Renal cortex interstitium (tissue), 15 donors: ENCODE measurements at places on chromosomes 13 and 19.

DNA sequence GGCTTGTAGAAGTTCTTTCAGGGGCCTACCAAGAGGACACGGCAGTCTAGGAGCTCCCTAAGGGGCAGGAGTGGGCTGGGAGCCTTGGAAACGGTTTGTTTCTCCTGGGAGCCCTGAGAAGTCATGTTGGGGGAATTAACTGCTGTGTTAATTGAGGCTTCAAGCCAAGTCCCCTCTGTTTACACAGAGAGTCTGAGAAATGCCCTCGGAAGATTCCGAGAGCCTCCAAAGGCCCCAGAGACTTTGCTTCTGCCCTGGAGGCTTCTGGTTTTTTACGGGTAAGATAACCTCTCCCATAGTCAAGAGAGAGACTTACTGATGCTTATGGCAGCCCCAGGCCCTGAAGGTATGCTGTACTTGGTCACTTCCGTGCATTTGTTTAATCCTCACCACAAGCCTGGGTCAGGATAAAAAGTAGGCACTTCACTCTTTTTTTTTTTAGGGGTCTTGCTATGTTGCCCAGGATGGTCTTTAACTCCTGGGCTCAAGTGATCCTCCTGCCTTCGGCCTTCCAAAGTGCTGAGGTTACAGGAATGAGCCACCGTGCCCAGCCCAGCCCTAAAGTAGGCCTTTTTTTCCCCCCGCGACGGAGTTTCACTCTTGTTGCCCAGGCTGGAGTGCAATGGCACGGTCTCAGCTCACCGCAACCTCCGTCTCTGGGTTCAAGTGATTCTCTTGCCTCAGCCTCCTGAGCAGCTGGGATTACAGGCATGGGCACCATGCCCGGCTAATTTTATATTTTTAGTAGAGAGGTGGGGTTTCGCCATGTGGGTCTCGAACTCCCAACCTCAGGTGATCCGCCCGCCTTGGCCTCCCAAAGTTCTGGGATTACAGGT, 15.2 kb downstream of the IER2 start:
- DNase-seq: no peak

DNA sequence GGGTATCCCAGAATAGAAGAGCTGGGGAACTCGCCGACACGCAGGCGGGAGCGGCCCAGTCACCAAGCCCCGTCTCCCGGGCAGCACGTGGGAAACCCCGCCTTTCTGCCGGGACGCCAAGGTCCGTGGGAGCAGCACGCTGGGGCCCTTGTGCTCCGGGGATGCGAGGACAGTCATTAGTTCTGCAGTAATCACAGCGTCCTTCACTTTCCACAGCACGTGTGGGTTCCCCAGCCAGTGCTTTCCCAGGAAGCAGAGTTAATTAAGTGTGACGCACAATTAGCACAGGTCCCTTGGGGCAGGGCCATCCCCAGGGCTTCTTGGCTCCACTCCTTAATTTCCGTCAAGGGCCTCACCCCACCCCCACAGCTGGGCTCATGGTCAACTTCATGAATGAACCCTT, 64.3 kb upstream of the C13orf46 start:
- no peak for DNase-seq

DNA sequence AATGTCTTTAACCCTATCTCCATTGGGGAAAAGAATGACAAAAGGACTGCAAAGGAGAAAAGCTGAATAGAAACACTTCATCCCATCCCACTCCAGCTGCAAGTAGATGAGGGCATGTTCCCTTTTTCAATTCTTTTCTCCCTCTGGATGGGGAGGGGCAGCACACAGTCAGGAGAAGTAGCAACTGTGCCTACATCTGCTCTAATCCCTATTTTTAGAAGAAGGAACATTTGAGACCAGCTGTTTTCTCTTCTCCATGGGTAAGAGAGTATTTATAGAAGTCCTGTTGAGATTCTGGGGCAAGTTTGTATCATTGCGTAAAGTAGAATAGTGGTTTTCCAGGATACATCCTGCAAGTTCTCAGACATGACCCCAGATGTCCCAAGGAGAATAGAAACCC, 9.3 kb upstream of the GTF3A start:
- DNase-seq: no peak

DNA sequence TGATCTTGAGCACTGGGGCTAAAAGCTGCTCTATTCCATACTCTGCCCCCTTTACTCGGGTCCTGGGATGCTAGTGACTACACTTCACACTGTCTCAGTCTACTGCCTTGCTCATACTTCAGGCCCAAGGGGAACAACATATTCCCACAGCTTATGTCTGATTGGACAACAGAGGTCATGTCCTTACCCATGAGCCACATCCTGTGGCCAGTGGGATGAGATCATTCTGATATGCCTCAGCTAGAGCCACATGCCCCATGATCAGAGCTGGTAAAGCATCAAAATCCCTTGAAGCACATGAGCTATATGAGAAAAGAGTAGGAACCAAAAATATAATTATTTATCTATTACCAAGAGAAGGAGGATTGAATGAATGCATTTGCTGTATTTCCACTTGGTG, 290.1 kb upstream of the TSHZ3 start:
- DNase-seq: no peak

- peak; percentile 98 for DNase-seq
Observed at GRCh38 chr19:49148784-49149651, 6.2 kb downstream of the HRC start.

GRCh38 chr19:13781547-13781946, 7.3 kb downstream of the C19orf53 start:
- no peak for DNase-seq
